Stimulated activated CD4-positive, alpha-beta T cell treated with anti-CD3 and anti-CD28 coated beads, Interleukin-1b, Interleukin-23, amount 100 ng/mL, for 1 hour (primary cell): ENCODE measurements at places on chromosomes 16 and 17.

GRCh38 chr17:16973760-16974540, 2.0 kb upstream of the TNFRSF13B start:
- no peak for DNase-seq

GRCh38 chr17:5210091-5210490, 18.4 kb upstream of the ZNF594 start:
- no peak for DNase-seq

DNA sequence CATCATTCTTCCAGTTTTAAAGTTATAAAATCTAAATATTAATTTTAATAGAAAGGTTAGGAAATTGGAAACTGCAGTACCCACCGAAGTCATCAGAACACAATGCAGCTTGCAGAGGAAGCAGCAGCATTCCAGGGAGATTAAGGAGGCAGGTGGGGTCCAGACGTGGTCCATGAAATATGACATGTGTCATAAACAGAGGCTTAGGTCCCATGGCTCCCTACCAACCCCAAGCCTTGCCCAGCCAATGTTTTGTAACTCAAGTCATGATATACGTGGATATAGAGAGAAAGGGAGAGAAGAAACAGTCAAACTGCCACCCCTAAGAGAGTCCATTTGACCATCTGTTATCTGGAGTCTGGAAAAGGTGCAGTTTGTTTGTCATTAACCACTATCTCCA, 670.0 kb downstream of the TOX3 start:
- DNase-seq = no peak

GRCh38 chr17:57121308-57122042, 36.4 kb downstream of the AKAP1 start:
- DNase-seq = no peak

GRCh38 chr16:66608241-66609138, 4.0 kb downstream of the CMTM3 start:
- peak; percentile 84 for DNase-seq

DNA sequence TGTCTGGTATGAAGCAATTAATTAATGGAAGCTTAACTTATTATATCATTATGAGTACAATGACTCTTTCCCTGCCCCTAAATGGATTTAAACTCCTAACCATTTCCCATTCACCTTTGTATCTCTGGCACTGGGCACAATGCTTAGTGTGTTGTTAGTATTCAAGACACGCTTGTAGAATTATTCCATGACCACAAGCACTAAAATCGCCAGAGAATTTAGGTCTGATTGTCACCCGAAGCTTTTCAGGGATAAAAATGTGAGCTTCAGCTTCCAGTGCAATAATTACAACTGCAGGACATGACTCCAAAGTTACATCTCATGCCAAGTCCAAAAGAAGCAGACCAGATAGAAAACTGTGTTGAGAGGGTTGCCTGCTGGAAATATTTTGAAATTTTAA, 101.6 kb downstream of the CDH8 start:
- DNase-seq = no peak

DNA sequence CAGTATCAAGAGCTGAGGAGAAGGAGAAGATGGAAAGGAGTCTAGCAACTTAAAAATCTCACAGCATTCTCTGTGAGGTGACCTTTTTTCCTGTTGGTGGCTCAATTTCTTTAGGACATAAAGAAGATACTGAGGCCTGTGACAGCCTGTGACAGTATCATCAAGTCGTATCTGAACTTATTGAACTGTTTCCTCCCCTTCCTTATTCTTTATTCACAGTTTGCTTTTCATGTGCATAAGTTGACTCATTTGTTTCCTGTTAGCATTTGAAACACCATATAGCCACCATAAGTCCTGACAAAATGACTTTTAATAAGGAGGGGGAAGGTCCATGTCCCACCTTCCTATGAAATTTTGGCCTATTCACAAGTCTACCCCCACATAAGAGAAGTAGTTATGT, 8.9 kb downstream of the UNK start:
- DNase-seq = no peak

GRCh38 chr16:49672753-49673152, 183.2 kb downstream of the ZNF423 start:
- DNase-seq = no peak

- no peak for DNase-seq
These were observed 197.8 kb upstream of the CHMP6 start for GRCh38 chr17:80793851-80794267.

- DNase-seq = no peak
These were observed 87.0 kb downstream of the CBLN1 start for GRCh38 chr16:49194537-49195236.

DNA sequence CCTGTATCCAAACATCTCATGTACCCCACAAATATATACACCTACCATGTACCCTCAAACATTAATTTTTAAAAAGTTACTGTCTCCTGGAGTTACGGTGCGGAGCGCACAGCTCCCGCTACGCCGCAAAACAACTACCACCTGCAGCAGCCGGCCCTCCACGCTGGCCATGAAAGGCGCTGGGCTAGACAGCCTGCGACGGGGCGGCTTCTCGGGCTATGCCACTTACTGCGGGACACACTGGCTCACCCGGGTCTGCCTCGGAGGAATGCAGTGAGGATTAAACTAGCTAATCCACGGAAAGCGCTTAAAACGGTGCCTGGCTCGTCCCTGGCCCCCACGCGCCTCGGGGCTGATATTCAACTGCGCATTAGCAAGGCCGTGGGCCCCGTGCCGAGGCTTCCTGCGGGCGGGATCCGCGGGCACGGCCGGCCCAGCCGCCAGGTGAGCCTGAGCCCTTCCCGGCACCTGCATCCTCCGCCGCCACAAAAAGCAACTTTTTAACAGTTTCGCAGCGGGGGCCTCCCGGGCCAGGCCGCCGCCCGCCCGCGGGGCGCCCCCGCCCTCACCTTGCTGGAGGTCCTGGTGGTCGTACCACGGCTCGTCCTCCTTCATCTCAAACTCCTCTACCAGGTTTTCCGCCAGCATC, 633 bp downstream of the CDR2 start:
- DNase-seq = no peak

DNA sequence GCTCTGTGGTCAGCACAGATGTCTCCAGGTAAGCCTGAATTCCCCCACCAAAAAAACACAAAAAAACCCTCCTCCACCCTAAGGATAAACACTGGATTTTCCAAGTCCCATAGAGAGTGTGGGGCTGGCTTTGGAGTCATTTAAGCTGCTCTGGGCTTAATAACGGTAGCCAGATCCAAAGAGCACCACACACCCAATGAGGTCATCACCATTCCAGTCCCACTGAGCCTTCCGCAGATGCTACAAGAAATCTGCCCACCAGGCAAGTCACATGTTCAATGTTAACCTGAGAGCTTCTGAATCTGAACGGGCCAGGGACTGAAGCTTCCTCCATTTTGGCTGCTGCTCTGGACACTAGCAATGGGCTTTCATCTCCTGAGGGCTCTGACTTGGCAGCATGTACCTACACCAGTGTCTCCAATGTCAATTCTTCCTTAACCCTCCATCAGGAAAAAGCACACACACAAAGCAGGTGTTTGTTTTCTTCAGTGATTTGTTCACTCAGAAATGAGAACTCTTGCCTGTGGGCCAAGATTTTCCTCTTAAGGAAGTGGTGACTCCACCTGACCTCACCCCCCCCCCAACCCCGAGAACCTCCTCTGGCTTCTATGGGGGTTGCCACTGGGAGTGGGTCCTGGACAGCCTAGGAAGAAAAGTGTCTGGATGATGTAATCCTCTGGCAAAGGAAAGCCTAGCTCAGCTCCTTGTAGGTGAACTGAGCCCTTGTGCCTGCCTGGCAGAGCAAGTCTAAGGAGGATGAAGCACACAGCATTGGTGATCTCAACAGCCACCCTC, 220.1 kb downstream of the FOXL1 start:
- no peak for DNase-seq

- DNase-seq = no peak
These were observed 26.9 kb upstream of the PABPN1L start for GRCh38 chr16:88893127-88893968.

DNA sequence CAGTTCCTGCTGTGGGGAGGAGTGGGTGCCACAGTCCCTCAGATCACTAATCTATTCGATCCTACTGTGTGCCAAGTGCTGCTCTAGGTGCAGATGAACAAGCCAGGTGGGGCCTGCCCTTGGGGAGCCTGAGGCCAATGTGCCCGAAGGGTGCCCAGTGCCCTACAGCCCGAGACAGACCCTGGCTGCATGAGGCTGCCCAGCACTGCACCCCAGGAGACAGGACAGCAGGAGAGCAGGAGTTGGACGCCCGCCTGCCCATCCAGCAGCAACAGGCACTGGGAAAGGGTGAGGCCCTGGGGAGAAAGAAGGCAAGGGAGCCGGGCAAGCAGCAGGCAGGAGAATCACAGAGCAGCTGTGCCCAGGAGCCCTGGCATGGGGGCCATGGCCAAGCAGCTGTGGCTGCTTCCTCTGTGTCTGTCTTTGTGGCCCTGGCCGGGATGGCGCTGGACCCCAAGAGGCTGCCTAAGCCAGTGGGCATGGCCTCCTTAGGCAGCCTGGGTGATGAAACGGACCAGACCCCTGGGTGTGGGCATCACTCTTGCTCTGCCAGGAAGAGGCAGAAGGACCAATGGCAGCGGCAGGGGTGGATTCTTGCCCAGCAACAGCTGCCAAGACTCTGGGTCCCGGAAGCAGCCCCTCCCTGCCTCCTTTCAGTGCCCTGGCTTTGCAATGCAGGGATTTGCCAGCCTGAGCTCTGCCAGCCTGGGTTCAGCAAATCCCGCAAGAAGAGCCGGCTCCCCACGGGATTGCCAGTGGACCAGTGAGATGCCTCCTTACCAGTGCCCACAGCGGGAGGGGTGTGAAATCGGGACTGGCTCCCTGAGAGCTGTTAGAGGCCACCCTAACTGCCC, 179.6 kb upstream of the TNRC6C start:
- DNase-seq = no peak

DNA sequence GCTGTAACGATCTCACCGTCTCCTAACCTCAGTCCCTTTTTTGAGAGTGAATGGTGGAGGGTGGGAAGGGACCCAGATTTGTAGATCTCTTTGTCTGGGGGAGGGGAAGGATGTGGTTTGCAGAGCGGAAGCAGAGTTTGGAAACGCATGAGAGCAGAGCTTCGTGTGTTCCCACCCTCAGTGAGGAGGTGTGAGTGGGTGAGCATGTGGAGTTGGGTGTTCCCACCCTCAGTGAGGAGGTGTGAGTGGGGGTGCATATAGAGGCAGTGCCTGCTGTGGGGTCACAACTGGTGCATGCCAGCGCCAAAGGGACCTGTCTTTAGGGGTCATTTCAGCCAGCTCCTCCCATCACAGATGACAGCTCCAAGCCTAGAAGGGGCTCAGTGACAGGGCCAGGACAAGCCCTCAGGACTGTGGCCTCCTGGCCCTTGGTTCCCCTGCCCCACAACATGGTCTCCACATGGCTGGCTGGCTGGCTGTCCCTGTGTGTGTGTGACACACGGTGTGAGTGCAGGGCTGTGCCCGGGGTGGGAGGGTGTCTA, 1.8 kb upstream of the CISD3 start:
- no peak for DNase-seq

- no peak for DNase-seq
These were observed 28.9 kb upstream of the RBFOX1 start for GRCh38 chr16:7303660-7304200.

- DNase-seq = no peak
These were observed 8.9 kb upstream of the AXIN1 start for GRCh38 chr16:361341-361871.

GRCh38 chr16:48272837-48273421, 25.6 kb upstream of the ABCC11 start:
- no peak for DNase-seq

GRCh38 chr17:16191604-16192003, 23.7 kb downstream of the NCOR1 start:
- DNase-seq = no peak

- no peak for DNase-seq
These were observed 42.7 kb downstream of the SOCS3 start for GRCh38 chr17:78316867-78317789.

GRCh38 chr16:65833171-65833871, 533.2 kb upstream of the CDH5 start:
- no peak for DNase-seq

- DNase-seq = no peak
These were observed 6.3 kb upstream of the SREBF1 start for GRCh38 chr17:17843096-17843495.

DNA sequence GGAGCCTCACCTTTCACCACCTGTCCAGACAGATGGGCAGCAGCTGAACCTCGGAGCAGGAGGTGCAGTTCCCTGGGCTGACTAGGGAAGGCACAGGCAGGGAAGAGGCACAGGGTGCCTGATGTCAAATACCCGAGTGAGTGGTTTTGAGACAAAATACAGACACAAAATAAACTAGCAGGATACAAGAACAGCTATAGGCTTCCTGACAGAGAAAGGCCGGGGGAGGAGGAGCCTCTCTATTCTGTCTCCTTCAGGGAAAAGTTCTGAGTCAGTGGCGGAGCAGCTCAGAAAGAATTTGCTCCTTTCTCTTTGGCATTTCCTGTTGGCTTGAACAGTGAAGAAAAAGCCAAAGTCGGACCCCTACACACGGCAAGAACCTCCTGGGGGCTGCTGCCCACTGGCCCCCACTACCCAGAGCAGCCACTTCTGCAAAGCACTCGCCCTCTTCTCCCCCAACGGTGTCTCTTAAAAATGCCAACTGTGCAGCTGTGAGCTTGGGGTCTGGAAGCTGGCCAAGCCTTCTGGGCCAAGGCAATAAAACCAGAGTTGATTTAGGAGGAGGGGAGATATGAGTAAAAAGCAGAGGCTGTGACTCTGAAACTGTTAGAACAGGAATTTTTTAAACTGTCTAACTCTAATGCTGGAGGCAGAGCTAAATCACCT, 14.4 kb upstream of the FAAP100 start:
- no peak for DNase-seq

DNA sequence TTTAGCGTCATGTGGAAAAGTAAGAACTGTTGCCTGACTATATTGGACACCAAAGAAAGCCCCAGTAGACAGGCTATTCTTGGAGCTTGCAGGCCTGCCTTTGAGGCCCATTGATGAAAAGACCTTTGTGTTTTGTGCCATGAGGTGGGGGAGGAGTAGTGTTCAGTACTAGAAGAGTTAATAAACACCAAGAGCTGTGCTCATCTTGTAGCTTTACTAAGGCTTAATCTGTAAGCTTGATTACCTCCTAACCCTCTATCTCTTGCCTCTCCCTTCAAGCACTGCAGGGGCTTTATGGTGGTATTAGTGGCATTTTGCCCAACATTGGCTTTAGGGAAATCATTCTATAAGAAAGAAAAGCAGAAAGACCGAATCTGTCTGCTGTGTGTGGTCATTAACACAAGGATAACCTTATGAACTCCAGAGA, 220.2 kb upstream of the TBX2 start:
- no peak for DNase-seq

GRCh38 chr16:79537584-79537983, 63.0 kb downstream of the MAF start:
- no peak for DNase-seq

DNA sequence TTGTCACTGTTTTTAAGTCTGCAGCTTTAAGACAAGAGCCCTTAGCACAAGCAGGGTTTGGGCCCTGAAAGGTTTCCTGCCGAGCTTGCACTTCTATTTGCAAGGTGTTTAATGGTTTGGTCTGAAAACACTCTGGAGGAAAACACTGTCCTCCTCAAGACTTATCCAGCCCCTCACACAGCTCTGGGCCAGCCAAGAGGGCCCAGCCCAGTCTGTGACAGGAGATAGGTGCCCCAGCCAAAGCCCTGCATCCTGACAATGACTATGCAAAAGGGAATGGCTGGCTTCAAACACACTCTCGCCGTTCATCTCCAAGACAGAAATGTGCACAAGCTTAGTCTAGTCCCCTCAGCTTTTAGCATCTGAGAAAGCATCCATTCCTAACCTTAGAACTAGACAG, 26.9 kb downstream of the MPG start:
- no peak for DNase-seq

- DNase-seq = no peak
These were observed 19.3 kb downstream of the CD2BP2 start for GRCh38 chr16:30335598-30336474.
